NCI-H526 (cell line): ENCODE measurements at places on chromosomes 5 and 9.

DNA sequence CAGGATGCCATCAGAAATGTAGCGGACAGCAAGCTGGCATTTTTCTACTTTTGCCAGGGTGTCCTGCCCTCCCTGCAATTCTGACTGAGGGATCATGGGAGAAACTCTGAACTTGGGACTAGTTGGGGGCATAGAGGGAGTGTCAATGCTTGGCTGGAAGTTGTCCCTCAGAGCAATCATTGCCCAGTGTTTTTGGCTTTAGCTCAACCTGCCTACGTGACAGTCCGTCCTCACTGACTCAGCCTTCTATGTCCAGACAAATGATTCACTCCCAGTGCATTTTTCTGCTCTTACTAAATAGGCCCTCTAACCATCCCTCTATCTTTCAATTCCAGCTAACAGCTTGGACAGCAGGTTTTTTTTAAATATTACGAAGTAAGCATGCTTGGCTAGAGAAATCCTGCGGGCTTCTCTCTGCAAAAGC, 627.4 kb downstream of the TLR4 start:
- no peak for DNase-seq

DNA sequence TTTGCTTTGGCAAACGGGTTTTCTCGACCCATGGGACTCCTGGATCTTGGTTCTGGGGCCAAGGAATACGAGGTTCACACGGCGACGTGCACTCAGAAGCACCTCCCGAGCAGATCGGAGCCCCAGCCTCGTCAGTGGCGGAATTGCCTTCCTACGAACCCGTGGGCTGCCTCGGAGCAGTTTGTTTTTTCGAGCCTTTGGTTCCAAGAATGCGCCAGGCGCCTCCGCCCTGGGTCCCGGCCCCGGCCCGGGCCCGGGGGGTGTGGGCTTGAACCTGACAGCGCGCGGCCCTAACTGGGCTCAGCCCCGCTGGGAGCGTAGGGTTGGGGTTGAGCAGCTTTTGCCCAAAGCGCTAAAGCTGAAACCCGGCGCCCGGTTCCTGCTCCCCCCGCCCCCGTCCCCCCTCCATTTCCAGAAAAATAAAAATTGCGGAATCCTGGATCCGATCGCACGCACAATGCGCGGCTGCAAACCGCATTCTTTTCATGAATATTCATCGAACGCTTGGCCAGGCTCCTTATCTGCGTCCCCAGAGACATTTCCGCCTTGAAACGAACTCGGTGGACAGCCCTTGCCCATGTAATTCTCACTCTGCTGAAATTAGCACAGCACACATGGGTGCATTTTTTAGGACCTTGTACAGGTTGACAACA, 1.0 kb downstream of the BASP1 start:
- peak; percentile 79 for DNase-seq

DNA sequence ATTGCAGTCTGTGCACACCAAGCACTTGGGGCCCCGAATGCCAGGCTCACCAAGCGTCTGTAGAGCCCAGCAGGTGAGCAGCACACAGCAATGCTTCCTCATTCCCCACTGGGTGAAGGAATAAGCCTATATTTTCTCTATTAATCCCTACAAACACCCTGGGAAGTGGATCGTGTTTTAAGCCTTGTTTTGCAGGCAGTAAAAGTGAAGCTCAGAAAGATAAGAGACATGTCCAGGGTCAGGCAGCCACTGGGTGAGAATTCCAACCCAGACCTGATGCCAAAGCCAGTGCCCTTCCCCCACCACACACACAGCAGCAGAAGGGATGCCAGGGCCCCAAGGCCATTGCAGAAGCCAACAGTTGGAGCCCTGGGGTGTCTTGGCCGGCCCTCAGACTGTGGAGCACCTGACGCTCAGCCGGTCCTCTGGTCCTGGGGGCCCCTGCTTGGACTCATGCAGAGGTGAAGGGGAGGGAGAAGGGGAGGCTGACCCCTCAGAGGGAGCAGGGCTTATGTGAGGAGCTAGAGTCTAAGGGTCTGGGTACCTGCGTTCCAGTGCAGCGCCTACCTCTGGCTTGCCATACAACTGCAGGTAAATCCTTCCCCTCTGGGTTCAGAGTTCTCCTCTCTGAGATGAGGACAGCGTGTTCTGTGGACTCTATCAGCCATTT, 26.3 kb upstream of the SYNPO start:
- DNase-seq = no peak

DNA sequence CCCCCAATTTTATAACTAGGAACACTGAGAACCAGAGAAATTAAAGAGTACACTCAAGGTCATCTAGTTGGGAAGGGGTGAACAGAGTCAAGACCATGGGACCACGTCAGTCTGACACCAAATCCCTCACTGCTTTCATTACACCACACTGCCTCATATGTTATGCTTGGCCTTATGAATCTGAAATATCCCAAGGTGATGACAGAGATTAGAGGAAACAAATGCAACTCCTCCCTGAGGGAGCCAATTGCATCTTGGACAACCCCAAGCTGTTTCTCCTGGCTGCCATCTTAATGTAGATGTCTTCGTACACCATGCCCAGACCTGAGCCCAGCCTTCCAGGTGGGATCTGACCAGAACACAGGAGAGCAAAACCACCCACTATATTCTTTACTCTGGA, 60.6 kb upstream of the ABCA1 start:
- no peak for DNase-seq

- DNase-seq = no peak
These were observed 4.5 kb downstream of the CCNH start for GRCh38 chr5:87408204-87408603.

DNA sequence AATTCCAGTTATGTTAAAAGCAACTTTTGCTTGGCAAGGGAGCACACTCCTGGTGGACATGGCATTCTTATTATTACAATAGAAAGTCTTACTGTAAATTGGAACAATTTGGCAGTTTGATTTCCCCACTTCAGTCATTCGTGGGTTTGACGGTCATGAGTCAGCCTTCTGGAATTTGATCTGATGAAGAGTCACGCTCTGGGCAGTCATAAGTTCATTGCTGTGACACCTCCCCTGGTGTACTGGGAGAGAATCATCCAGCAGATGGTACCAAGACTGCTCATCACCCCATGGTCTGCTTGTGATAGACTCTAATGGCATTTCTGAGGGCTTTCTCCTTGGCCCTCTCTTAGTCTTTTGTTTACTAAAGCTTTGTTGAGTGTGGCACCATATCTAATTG, 53.8 kb downstream of the GLRA1 start:
- no peak for DNase-seq

- no peak for DNase-seq
These were observed 33.8 kb upstream of the SPRY4 start for GRCh38 chr5:142358648-142359047.

GRCh38 chr9:16312116-16312515, 558.4 kb downstream of the BNC2 start:
- DNase-seq = no peak

- DNase-seq = no peak
These were observed 120.8 kb downstream of the EHMT1 start for GRCh38 chr9:137739371-137740309.

- DNase-seq = no peak
These were observed 105.3 kb downstream of the PRDM9 start for GRCh38 chr5:23612701-23613100.

GRCh38 chr5:60811105-60811504, 33.0 kb downstream of the ELOVL7 start:
- DNase-seq = no peak

DNA sequence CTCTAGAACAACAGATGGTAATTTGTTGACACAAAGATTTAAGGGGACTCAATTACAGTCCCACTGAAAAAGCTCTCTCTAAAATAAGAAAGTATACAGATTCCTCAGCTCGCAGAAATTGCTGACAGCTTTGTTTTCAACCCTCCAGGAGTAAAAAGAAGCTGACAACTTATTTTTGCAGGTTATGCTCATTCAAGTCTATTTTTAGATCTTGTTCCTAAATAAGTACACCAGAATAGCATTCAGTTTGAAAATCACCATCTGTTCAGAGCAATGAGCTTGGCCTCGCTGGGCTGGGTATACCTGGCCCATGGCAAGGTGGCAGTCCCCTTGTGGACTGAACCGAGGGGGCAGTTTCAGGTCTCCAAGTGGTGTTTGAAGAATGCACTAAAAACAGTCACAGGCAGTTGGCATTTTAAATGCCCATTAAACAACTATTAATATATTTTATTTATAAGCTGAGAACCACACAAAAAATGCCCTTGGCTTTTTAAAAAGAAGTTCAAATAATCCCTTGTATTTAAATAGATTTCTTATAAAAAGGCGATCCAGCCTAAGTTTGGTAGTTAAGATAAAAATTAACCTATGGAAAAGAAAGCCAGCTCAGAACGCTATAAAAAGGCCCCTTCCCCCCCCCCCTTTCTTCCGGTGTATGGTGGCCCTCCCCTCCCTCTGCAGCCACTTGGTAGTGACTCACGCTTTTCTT, 169.2 kb downstream of the AUH start:
- DNase-seq = no peak

DNA sequence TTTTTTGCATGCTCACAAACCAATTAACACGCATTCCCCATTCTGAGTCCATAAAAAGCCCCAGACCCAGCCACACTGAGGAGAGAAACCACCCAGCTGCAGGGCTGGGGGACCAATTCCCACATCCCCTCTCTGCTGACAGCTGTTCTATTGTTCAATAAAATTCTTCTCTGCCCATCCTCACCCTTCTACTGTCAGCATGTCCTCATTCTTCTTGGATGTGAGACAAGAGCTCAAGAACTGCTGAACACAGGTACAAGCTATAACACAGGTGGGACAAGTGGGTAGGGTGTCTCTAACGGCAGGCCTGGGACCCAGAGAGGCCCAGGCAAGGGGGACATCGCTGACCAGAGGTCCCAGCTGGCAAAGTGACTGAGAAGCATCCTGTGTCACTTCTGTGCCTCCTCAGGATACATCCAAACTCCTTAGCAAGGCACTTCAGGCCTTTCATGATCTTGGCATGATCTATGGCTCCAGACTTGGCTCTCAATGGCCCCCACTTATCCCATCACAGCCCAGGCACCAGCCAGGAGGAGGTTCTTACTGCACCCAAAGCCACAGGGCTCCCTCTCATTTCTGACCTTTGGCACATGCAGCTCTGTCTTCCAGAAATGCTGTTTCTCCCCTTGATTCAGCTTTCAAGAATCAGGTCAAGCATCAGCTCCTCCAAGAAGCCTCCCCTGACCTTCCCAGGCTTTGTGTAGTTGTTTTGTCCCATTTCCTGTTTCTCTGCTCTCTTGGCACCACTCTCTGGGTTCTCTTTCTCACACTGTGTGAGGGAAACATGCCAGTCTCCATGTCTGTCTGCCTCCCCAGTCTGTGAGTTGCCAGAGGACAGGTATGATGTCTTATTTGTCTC, 7.3 kb upstream of the ALDH1B1 start:
- no peak for DNase-seq

GRCh38 chr5:139746691-139747582, 48.7 kb upstream of the PSD2 start:
- no peak for DNase-seq
